ENCODE measurements at places on chromosomes 4 and X. TPM values are rescaled to one million over a fixed set of nuclear protein-coding genes. Genes with fewer than 3 reads are reported as not detected.

NDP gene
- total RNA-seq: not detected

KLHL13 gene
- 0.19 TPM for total RNA-seq

RELL1 gene
- 15.7 TPM for total RNA-seq

VEGFC gene
- not detected for total RNA-seq

PALLD gene
- total RNA-seq: 37.9 TPM

EDA gene
- 1.2 TPM for total RNA-seq

GDI1 gene
- 120 TPM for total RNA-seq

RNF212 gene
- 1.8 TPM for total RNA-seq
